Left cardiac atrium (tissue), 4 donors: ENCODE measurements at places on chromosomes 1 and 21. TPM values are rescaled to one million over a fixed set of nuclear protein-coding genes. Genes with fewer than 3 reads are reported as not detected.

- peak; percentile 87 for DNase-seq
Observed at GRCh38 chr1:31593770-31594632, 17.7 kb downstream of the TINAGL1 start.

Gene UBQLN4
- total RNA-seq, result 27.2 TPM

Gene ST3GAL3
- 25.9 TPM for total RNA-seq

Gene TFF1
- not detected for total RNA-seq

DNA sequence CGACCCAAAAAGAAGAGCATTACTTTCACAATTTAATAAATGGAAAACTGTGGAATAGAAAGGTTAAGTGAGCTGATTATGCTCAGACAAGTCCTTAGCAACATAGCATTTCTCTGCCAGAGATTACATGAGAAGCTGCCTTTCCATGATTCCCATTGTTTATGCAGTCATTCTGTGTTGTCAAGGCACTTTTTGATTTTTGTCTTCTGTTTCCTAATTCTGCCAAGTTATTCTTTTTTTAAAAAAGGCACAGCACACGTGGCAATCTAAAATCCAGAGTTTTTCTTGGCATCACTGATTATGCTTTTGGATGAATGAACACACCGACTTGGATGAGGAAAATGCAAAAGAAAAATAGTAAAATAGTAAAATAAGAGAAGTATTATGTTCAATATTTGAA, 185.0 kb downstream of the RGS7 start:
- no peak for DNase-seq

GRCh38 chr1:237211540-237211939, 169.6 kb downstream of the RYR2 start:
- no peak for DNase-seq

Gene HSD3B2
- total RNA-seq, result not detected

DNA sequence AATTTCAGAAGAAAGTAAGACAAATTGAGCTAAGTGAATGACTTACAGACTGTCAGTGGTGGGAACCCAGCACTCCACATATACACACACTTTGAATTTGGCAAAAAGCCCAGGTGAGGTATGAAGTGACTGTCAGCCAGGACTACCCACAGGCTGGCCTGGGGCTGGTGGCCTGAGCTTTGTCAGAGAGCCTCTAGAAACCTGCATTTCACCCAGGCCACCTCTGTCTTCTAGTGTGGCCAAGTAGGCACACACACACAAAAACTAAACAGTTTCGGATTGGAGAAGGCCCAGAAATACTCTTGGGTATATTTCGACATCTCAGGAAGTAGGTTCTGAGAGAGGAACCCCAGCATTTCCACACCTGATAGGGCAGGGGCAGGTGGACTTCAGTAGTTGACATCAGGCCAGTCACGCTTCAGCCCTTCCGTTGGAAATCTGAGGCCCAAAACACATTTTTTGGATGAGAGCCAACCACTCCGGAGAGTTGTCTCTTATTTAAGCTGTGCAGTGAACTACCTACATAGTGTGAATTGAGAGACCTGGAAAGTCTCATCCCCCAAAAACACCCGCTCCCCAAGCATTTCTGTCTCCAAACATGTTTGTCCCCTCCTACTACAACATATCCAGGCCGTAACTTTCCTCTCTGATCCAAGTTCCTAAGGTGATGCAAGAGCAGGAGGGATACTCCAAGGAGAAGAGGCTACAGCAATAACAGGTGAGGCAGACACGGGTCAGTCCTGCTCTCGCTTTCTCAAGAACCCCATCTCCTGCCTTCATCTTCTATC, 167.2 kb upstream of the PROX1 start:
- no peak for DNase-seq

Gene C1orf87
- not detected for total RNA-seq

DNA sequence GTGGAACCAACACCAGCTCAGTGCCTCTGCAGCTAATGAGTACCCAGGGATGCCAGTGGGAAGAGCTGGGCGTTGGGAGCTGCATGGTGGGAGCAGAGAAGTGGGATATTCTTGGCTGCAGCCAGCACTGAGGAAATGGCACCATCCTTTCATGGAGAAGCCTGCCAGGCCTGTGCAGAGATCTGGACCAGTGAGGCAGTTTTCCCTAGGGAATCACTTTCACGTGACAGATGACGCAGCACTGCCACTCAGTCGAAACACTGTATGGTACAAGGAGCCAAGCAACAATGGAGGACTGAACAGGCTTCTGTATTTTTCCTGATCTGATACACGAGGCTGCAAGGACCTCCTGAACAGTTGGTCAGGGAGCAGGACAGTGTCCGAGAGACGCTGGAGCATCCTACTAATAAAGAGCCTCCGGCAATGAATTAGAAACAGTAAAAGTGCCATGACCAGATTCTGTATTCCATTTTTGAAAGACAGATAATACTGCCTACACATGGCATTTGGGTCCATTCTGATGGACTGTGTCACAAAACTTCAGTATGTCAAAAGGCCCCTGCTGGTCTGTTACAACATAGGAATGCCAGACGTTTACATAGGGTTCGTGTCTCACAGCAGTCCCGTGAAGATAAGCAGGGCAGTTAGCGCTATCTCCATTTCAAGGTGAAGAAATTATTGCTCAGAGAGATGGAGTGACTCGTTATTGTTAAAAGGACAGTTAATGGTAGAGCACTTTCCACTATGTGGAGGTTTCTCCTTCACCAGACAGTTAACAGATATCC, 44.0 kb upstream of the LMO4 start:
- no peak for DNase-seq

DNA sequence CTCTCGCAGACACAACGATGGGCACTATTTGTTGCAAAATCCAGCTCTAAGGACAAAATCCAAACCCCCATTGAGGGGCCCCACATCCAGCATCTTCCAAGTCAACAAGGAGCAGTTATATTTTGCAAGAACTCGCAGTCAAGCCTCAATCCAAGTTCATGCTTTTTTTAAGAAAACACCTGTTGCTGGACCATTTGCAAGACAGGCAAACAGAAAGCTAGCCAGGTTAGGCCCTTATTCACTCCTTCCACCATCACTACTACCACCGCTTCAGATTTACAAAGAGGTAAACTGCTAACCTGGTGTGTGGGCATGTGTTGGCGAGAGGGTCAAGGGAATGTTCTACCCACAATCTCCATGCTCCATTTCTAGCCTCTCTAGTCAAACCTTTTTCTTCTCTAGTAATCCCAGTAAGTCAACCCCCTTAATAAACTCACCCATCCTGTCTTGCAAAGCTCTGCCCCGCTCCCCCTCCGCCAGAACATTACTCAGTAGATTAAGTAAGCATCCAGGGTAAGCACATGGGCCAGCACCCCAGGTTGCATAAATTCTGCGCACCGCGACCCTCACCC, 703 bp downstream of the ERI3 start:
- no peak for DNase-seq

- no peak for DNase-seq
Observed at GRCh38 chr21:29164323-29164942, 34.0 kb downstream of the MAP3K7CL start.

- DNase-seq, result no peak
Observed at GRCh38 chr1:168755800-168756418, 26.9 kb upstream of the DPT start.
